ENCODE measurements at places on chromosomes 3 and 15.

DNA sequence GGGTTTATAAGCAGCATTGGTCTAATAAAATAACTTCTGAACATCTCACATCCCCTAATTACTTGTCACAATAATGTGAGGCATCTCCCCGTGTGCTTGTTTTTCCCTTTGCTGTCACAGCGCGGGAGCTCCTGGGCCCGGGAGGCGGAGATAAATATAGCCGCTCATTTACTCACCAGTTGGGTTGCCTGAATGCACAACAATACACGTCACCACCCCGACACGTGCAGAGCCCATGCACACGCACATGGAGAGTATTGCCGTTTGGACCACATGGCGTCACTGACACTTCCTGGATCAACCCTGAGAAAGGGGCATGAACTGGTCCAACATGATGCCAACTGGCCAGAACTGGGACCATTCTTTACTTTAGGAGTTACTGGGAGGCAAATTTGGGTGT is 76.2 kb downstream of the MRPL46 start:
- no peak for DNase-seq

DNA sequence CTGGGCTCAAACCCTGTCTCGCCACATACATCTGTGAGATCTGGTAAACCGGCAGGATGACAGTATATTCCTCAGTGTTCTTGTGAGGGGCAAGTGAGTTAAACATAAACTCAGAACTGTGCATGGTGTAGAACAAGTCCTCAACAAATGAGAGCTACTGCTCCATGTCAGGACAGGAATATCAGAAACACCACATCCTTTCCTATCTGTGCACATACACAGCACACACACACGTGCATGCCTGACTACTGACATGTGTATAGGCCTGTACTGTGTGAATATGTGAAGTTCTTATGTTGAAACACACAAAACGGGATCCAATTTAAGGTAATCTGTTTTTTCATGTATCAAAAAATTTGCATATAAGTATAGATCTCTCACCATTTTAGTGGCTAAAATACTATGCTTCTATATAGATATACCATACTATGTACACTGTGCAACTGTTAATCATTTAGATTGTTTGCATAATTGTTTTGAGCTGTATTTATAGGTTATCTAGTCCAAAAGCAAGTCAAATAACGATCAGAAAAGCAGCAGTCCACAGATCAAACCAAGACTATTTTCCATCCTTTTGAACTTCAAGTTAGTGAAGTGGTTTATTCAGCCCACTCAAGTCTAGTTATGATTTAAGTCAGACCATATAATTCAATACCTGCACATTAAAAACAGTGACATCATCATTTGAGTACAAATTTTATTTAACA is 44.8 kb downstream of the CCR4 start:
- no peak for DNase-seq

GRCh38 chr15:72966641-72967040 is 85.6 kb upstream of the NEO1 start:
- DNase-seq: no peak

GRCh38 chr3:101878589-101878988 is 29.3 kb downstream of the NFKBIZ start:
- DNase-seq: no peak

DNA sequence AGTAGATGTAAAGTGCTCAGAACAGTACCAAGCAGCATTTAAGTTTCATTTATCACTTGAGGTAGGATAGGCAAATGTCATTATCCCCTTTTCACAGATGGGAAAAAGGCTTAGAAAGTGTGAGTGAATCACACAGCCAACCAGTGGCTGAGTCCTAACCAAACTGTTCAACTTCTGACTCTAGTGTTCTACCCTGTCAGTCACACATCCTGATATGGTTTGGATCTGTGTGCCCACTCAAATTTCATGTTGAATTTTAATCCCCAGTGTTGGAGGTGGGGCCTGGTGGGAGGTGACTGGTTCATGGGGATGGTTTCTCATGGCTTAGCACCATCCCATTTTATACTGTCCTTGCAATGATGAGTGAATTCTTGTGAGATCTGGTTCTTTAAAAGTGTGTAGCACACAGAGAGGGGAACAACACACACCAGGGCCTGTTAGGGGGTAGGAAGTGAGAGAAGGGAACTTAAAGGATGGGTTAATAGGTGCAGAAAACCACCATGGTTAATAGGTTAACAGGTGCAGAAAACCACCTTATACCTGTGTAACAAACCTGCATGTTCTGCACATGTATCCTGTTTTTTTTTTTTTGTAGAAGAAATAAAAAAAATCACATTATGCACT is 304.7 kb downstream of the SUCLG2 start:
- DNase-seq: no peak

DNA sequence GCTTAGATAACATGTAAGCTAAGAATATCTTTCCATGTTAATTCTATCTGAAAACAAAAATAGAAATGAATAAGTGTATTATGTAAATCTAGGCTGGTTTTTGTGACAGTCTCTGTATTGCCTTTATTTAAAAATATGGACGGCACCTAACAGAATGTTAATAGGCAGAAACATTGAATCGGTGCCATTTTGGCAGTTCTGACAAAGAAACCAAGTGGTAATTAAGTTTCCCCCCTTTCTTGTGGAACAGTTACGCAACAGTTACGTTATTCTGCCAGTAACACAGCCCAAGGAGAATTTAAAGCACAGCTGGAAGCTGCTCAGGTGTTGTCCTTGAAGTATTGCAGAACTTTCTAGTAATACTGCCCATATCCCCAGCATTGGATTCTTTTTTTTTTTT is 21.5 kb downstream of the LARS2 start:
- DNase-seq: no peak

DNA sequence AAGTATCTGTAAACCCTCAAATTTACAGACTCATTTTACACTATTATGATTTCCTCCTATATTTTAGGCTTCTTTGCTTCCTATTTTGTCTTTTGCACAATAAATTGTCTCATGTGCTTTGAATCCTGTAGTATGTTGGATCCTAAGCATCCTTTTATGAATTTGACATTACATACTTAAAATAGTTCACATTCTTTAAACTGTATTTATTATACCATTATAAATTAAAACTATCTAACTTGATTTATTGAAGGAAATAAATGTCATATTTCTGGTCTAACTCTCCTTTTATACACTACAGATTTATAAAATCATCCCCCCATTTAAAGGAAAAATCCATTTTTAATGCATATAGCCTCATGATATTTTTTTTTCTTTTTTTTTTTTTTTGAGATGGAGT is 32.6 kb downstream of the EHHADH start:
- DNase-seq: no peak

GRCh38 chr3:68953816-68954444 is 21.6 kb upstream of the TAFA4 start:
- no peak for DNase-seq

GRCh38 chr3:165193366-165194254 is 2.6 kb downstream of the SLITRK3 start:
- no peak for DNase-seq

DNA sequence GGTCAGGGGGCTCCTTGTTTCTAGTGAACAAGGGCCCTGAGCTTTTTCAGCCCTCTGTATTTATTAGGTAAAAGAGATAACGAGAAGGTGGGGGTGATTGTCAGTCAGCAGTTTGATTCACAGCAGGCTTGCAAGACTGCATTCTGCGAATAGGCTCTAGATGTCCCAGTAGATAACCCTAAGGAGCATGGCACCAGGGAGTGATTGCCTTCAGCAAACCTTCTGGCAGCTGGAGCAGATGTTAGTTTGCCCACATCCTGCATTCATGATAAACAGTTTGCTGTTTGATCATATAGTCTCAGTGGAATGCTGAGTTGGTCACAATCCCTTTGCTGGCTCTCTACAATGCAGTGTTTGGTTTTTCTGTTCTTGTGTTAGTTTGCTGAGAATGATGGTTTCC is 161.3 kb upstream of the GADL1 start:
- no peak for DNase-seq

- no peak for DNase-seq
Observed at GRCh38 chr15:76378691-76379090, 42.1 kb downstream of the ISL2 start.

- no peak for DNase-seq
Observed at GRCh38 chr3:136624894-136625815, 127.0 kb downstream of the STAG1 start.

DNA sequence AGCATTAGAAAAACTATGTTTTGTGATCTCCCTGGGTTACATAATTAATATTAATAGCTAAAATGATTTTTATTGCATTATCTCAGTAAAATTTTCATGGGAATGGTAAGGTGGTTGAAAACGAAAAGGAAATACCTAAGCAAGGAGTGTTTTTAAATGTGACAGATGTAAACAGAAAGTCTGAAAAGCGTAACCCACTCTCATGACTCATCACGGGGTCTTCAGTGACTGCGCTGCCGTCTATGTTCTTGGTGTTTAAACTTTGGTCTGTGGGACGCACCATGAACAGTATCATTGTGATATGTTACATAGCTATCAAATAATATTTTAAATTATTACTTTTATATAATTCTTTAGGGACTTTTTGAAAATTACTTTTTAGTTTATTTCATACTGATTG is 19.8 kb downstream of the LRCH3 start:
- no peak for DNase-seq

DNA sequence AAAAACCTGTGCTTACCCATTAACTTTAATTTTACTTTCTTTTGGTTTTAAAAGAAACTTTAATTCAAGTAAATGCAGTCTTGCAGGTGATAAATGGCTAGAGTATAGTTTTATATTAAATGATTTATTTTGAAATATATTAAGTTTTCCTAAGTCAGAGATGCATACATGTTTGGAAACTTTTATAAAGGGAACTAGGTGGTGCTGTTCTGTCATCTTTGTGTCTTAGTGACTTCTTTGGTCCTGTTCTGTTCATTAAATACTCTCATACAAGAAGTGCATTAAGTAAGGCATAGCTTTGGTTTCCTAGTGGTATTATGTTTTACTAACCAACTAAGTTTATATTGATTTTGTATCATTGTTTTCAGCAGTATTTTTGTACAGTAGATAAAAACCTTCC is 15.6 kb downstream of the CADM2 start:
- no peak for DNase-seq

DNA sequence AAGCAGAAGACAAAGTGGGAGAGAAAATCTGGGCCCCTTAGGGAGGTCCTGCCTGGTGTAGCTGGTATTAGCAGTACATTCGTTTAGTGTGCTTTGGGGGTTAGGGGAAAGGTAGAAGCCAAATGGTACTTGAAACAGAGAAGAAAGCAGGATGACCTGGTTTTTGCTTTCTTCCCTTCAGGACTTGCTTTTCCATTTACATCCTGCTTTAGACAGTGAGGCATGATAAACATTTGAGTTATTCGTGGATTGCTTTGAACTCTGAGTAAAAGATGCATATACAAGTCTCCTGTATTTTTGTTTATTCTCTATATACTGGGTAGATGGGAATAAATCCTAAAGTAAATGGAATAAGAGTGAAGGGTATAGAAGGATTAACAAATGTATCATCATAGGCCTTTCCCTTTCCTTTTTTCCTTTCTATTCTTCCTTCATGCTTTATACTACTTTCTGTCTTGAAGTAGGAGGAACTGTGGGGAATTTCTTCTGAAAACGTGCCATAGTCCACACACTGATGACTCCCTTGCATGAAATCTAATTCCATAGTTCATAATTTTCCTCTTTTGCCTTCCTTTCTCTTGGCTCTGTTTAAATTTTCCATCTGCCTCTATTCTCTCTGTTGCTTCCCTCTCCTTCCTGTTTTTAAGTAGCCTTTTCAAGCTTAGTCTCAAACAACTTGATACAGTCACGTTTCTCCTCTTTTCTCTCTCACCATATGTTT is 139.5 kb upstream of the RBMS3 start:
- DNase-seq: no peak

- DNase-seq: no peak
Observed at GRCh38 chr3:159791336-159791735, 197.3 kb upstream of the IL12A start.

GRCh38 chr3:17143893-17144664 is 259.3 kb downstream of the PLCL2 start:
- DNase-seq: no peak

DNA sequence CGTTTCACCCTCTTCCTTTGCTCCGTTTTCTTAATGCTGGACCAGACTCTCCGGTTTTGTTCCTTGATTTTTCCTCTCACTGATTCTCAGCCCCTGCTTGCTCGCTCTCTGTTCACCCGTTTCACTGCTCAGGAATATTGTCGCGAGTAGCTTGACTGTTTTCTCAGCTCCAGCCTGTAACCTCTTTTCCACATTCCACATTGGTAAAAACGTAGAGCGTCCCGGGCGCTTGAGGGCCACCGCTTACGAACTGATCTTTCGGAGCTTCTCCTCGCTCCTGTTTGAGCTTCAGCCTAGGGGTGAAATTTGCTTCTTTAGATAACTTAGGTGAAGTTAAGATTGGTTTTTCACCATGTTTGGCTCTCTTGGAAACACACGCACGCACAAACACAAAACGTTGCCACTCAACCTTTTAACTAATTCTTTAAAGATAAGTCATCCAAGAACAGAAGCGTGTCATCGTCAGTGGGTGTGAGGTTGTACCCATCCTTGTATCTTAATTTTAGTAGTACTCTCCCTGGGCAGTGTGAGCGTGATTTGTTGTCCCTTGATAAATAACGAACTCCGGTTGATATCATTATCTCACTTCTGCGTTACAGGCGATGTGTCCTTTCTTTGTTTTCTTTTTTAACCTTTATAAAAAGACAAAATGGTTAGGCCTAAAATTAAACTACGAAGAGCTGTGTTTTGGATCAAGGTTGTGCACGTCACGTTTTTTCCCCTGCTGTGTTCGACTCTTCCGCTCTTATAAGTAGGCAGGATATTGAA is 1.0 kb downstream of the PAK2 start:
- DNase-seq: no peak

GRCh38 chr3:178671791-178672190 is 135.6 kb downstream of the KCNMB2 start:
- no peak for DNase-seq

- no peak for DNase-seq
Observed at GRCh38 chr3:132638706-132639105, 20.9 kb downstream of the ACAD11 start.

DNA sequence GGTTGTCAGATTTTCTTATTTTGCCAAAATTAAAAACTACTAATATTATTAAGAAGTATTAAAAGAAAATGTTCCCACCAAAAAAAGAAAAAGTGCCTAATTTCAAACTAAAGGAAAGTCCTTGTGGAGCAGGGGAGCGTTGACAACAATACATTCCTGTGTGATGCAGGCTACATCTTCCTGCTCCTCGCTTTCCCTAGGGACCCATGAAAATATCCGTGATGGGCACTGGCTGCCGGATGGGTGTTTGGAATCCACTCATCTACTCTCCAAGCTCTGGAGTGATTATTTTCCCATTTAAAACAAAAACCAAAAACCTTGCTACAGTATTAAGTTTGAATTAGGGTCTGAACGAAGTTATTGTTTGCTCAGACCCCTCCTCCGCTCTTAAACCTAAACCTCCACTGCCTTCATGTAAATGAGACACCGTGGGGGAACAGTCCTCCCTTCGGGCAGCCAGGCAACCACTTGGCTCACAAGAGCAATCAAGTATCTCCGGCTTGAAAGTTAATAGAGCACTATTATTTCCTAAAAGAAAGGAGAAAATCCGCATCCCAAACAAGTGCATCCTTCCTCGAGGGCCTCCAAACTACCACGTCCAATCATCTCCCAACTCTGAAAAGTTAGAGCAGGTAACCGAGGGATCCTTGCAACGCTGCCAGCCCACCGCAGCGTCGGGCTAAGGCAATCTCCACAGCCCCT is 1.5 kb downstream of the ITGB5 start:
- DNase-seq: no peak

Data from stimulated activated CD4-positive, alpha-beta T cell treated with anti-CD3 and anti-CD28 coated beads, Interleukin-1b, Interleukin-23, amount 100 ng/mL, for 1 hour (primary cell).